NCI-H2107 (cell line): ENCODE measurements at places on chromosomes 2 and 18.
A peak's percentile ranks its signal among the peaks of the same experiment; 100 is the strongest.

DNA sequence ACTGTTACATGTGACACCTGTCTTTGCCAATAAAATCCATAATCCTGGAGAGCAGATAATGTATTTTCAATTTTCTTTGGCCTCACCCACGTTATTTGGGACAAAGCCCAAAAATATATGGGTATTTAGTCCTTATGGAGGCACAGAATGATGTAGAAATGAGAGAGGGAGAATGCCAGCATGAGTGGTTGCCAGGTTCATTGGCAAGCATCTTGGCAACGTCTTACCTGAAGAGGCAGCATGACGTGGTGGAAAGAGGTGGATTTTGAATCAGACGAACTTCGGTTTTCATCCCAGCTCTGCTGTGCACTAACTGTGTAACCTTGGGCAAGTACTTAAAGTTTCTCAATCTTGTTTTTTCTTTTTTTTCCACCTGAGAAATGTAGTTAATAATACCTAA, 969.6 kb upstream of the PIK3C3 start:
- no peak for DNase-seq

DNA sequence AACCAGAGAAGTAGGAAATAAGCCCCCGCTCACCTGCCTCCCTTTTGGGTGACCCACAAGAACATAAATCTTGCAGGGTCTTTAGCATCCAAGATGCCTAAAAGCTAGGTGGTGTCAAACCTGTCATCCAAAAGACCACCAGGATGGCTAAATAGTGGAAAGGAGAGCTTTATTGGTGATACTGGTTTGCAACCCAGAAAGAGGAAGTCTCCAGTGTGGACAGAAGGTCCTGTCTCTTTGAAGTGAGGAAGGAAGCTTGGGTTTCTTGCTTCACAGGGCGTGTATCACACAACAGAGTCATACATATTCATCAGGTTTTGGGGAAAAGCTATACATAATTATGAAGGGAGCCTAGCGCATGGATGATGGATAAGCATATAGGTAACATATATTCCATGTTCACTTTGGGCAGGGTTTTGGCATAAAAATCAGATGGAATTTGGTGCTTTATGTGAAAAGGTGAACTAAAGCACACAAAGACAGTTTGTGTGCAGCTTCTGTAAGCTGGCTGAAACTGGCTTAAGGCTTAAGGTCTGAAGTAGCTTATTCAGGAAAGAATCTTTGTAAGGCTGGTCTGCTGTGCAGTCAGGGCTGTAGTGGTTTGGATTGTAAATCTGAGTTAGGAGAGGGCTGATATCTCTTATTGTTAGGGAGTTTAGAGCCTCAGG, 102.2 kb upstream of the MSH2 start:
- no peak for DNase-seq

DNA sequence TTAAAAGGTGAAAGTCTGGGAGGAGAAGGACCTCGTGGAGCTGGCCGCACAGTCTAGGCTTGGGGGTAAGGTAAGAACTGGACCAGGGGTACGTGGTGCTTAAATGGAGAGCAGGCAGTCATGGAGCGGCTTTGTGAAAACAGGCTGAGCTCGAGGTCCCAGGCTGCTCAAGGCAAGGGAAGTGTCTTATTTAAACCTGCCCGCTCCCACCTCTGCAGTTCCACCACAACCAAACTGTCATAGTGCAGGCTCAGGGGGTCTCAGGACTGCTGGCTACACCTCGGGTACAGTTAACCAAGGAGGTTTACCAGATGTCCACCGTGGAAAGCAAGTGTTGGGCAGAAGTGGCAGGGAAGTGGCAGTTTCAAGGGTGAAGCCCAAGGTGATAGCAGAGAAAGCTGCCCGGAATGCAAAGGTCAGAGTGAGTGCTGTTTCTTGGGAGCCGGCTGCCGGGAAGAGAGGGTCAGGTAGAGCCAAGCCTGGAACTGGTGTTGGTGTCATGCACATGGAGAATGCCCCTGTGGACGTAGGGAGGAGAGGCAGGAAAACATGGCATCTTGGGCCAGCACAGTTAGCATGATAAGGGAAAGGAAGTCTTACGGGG, 203.3 kb downstream of the GBX2 start:
- no peak for DNase-seq

DNA sequence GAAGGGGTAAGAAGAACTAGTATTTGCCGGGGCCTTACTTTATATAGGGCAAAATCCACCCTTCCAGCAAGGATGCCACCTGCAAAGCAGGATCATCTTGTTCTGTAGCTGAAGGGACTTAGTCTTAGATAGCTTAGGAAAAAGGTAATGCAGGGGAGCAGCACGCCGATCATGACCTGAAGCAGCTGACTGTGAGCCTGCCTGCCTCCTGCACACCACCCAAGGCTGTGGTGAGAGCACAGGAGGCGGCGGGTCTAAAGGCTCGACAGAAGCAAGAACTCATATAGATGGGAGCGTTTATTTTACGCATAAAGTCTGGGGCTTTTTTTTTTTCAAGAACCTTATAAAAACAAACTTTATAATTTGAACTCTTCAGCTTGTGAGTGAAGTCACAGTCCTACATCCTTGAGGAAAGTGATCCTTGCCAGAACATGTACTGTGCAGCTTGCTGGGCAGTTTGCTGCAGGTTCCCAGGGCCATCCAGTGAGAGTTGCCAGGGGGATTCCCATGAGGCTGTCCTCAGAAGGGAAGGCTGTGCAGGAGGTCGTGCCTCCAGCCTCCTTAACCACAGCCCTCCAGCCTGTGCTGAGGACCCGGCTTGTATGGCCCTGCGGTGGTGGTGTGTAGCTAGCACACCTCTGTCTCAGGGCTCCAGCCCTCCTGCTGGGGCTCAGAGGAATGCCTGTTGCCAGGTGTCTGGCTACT, 92.1 kb downstream of the RNF144A start:
- DNase-seq = no peak

- DNase-seq = no peak
These were observed 305.0 kb upstream of the ID2 start for GRCh38 chr2:8376603-8377410.

- peak; percentile 7 for DNase-seq
These were observed 7.8 kb upstream of the OR6B3 start for GRCh38 chr2:240060977-240061591.

DNA sequence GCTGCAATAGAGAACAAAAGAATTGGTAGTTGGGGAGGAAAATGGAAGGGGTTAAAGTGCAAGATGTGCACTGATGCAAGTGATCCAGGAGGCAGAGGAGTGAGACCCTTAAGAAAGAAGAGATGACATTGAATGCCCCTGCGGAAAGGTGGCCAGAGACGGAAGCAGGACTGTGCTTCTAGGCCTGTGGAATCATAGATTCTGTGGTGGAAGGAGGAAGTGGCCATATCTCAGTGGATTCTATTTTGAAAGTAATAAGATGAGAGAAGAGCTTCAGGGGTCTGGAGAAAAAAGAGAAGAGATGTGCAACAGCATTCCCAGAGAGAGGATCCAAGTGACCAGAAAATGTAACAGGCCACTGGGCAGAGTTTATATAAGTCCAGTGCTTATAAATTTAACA, 18.6 kb upstream of the GYPC start:
- no peak for DNase-seq

- no peak for DNase-seq
These were observed 53.1 kb downstream of the DYSF start for GRCh38 chr2:71506222-71507153.

GRCh38 chr2:21041943-21042707, 1.7 kb downstream of the APOB start:
- DNase-seq = no peak

DNA sequence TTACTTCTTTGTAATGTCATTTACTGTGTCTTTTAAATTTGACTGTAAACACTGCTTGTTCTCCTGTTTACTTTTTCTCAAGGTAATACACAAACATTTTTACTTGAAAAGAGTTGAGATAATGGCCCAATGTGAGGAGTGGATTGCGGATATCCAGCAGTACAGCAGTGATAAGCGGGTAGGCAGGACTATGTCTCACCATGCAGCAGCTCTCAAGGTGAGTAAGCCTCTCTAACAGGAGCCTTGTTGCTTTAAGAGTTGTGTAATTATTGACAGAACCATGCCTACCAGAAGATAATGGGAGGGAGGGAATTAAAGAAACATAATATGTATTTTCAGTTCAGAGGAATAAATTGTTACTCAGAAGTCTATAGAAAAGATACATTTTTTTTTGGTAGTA, 16.5 kb upstream of the TTC27 start:
- no peak for DNase-seq

DNA sequence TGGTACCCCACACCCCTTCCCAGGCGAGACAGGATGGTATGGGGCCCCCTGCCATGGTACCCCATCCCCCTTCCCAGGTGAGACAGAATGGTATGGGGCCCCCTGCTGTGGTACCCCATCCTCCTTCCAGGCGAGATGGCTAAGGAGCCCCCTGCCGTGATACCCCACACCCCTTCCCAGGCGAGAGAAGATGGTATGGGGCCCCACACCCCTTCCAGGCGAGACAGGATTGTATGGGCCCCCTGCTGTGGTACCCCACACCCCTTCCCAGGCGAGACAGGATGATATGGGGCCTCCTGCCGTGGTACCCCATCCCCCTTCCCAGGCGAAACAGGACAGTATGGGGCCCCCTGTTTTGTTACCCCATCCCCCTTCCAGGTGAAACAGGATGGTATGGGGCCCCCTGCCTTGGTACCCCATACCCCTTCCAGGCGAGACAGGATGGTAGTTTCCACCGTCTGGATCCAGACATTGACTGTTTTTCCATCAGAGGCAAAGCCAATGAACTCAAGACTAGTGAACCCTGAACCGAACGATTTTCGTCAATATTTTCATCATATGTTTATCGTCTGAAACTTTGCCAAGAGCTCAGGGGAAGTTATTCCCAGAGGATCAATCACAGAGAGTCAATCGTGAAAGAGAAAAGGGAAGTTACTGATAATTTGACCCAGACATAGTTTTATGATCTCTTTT, 75.0 kb downstream of the MYCN start:
- no peak for DNase-seq

GRCh38 chr2:65199166-65199565, 28.5 kb upstream of the ACTR2 start:
- no peak for DNase-seq

- DNase-seq = no peak
These were observed 144.0 kb upstream of the GPC1 start for GRCh38 chr2:240291337-240292034.

DNA sequence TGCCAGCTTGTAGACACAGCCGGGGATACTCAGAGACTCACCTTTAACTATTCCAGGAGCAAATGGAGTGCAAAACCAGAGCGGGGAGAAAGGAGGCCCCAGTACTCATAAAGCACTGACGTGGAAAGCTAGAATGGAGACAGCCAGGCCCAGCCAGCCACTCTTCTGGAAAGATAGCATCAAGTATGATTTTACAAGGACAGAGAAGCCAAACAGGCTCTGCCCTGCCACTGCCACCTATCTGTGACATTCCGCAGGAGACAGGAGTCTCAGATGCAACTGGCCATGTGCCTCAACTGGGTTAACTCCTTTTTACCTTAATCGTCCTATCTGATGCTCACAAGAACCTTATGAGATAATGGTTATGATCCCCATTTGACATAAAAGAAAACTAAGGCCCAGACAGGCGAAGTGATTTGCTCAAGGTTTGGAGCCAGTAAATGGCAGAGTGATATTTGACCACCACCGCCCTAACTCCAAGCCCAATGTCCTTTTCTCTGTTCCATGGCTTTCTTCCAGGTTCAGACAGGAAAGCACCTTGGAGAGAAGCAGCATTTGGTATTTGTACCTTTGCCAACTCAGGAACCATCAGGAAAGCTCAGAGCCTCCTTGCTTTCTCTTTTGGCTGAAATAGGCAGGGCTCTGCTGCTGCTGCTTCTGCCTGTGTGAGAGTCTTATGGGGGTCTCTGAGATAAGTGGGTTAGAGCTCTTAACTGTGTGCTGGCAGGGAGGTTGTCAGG, 15.6 kb downstream of the KIF3C start:
- no peak for DNase-seq

DNA sequence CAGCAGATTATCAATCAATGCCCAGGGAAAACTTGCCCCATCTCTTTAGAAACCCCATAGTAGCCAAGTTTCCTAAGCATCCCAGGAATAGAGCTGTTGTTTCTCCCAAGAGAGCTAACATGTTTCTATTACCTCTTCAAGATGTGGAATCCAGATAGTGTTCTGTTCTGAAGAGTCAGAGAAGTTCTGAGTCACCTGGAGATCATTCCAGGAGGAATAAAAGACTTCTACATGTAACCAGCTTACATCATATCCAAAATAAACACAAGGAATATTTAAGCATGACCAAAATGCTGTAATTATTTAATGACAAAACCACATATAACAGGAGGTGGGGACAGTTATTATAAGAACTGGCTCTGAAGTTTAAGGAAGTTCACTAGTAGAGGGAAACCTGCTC, 51.0 kb upstream of the GORASP2 start:
- no peak for DNase-seq

- DNase-seq = no peak
These were observed 868.1 kb upstream of the ID2 start for GRCh38 chr2:7813541-7814292.

GRCh38 chr2:169365029-169365480, 2.7 kb upstream of the LRP2 start:
- DNase-seq = no peak

GRCh38 chr2:160666154-160667060, 172.8 kb upstream of the RBMS1 start:
- DNase-seq = peak; percentile 17

- DNase-seq = no peak
These were observed 22.0 kb downstream of the DOCK10 start for GRCh38 chr2:225020168-225020849.

GRCh38 chr18:3903337-3903736, 453.4 kb downstream of the TGIF1 start:
- DNase-seq = no peak

GRCh38 chr18:36419900-36420531, 122.5 kb downstream of the FHOD3 start:
- no peak for DNase-seq

DNA sequence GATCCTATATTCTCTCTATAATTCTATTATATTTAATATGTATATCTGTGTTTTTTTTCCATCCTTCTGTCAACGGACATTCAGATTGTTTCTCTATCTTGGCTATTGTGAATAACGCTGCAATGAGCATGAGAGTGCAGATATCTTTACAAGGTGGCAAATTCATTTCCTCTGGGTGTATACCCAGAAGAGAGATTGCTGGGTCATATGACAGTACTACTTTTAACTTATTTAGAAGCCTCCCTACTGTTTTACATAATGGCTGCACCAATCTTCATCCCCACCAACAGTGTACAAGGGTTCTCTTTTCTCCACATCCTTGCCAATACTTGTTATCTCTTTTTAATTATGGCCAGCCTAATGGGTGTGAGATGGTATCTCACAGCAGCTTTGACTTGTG, 66.5 kb downstream of the TSPYL6 start:
- DNase-seq = no peak
